ENCODE measurements at places on chromosomes 7 and 10. TPM values are rescaled to one million over a fixed set of nuclear protein-coding genes. Genes with fewer than 3 reads are reported as not detected.

TAS2R41 gene
- total RNA-seq: not detected

PNLIPRP2 gene
- total RNA-seq: not detected

CPA2 gene
- total RNA-seq: not detected

PDGFA gene
- 26.0 TPM for total RNA-seq

SLC13A1 gene
- total RNA-seq: not detected

ELN gene
- 51.6 TPM for total RNA-seq

LRRC18 gene
- total RNA-seq: not detected

MUC12 gene
- total RNA-seq: 0.30 TPM

SPACDR gene
- 0.88 TPM for total RNA-seq

- DNase-seq: no peak
- no peaks in the 10 kb centered on the region for H3K36me3 ChIP-seq
- no peak overlapping the region for H3K4me3 ChIP-seq
- peaks cover 31% of the 10 kb centered on the region for H3K27me3 ChIP-seq
- H3K27ac ChIP-seq: no peak overlapping the region
- H3K4me1 ChIP-seq: no peaks in the 10 kb centered on the region
Observed at GRCh38 chr7:4484545-4484944, 197.6 kb upstream of the FOXK1 start.

- H3K27ac ChIP-seq: no peak overlapping the region
- H3K4me1 ChIP-seq: no peaks in the 10 kb centered on the region
- no peak overlapping the region for H3K4me3 ChIP-seq
- DNase-seq: no peak
Observed at GRCh38 chr10:77363210-77363609, 274.4 kb downstream of the KCNMA1 start.

DNA sequence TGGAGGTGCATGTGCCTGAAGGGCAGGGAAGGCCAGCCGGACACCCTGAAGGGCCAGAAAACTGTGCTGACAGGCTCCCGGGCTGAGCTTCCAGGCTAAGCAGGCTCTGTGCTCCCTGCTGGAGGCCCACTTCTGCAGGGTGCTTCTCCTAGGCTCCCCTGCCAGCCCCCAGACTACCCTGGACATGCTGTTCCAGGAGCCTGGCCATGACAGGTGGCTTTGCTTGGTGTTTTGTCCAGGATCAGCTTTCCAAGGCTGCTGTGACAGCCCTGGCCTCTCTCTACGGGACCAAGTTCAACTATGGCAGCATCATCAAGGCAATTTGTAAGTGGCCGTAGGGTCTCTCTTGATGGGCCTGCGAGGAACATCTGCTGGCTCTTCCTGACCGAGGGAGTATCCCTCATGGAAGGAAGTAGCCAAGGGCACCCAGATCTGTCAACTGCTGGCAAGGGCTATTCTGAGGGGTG is 5.3 kb downstream of the CPA1 start:
- H3K27ac ChIP-seq: no peak overlapping the region
- no peaks in the 10 kb centered on the region for H3K36me3 ChIP-seq
- H3K4me1 ChIP-seq: no peaks in the 10 kb centered on the region
- DNase-seq: no peak

- H3K36me3 ChIP-seq: no peaks in the 10 kb centered on the region
- H3K27ac ChIP-seq: no peak overlapping the region
- H3K27me3 ChIP-seq: peaks cover 23% of the 10 kb centered on the region
- H3K4me1 ChIP-seq: no peaks in the 10 kb centered on the region
- DNase-seq: no peak
- no peak overlapping the region for H3K4me3 ChIP-seq
Observed at GRCh38 chr7:158280448-158281144, 307.0 kb downstream of the PTPRN2 start.

GRCh38 chr7:30700941-30701340 is 18.7 kb upstream of the CRHR2 start:
- H3K4me1 ChIP-seq: peaks cover 36% of the 10 kb centered on the region
- H3K27ac ChIP-seq: no peak overlapping the region
- no peak for DNase-seq

- no peak overlapping the region for H3K27ac ChIP-seq
- H3K27me3 ChIP-seq: no peaks in the 10 kb centered on the region
- peaks cover 12% of the 10 kb centered on the region for H3K4me1 ChIP-seq
- no peak overlapping the region for H3K4me3 ChIP-seq
- DNase-seq: no peak
Observed at GRCh38 chr7:121053219-121053618, 64.7 kb downstream of the CPED1 start.

DNA sequence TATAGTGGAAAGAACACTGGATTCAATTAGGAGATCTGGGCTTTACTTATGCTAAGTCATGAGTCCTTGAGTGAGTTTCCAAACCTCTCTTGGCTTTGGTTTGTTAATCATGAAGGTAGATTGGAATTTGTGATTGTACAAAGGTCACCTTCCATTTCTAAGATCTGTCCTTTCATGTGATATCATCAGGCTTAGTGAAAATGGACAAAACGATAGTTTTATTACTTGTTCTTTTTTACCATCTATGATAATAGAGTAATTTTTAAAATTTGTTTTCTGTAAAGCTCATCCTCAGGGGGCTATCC is 309.0 kb downstream of the BICC1 start:
- no peak overlapping the region for H3K4me3 ChIP-seq
- peaks cover 44% of the 10 kb centered on the region for H3K4me1 ChIP-seq
- H3K27me3 ChIP-seq: no peaks in the 10 kb centered on the region
- H3K36me3 ChIP-seq: no peaks in the 10 kb centered on the region
- no peak for DNase-seq

DNA sequence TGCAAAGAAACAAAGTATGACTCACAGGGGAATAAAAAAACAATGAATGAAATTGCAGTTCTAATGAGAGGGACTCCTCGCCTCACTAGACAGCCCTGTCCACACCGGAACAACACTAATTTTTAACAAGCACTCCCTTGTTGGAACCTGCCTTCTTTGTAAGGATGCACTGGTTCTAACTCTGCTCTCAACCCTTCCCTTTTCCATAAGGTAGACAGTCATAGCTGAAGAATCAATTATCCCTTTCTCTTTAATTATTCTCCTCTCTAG is 65.1 kb downstream of the TSPAN12 start:
- no peaks in the 10 kb centered on the region for H3K27me3 ChIP-seq
- no peak overlapping the region for H3K27ac ChIP-seq
- H3K4me1 ChIP-seq: peaks cover 55% of the 10 kb centered on the region

GRCh38 chr10:5546891-5547680 is 22.3 kb downstream of the CALML3 start:
- DNase-seq: peak; percentile 5
- H3K36me3 ChIP-seq: no peaks in the 10 kb centered on the region
- H3K4me3 ChIP-seq: no peak overlapping the region

- H3K27ac ChIP-seq: no peak overlapping the region
- peaks cover 7% of the 10 kb centered on the region for H3K4me1 ChIP-seq
- H3K4me3 ChIP-seq: no peak overlapping the region
- H3K27me3 ChIP-seq: no peaks in the 10 kb centered on the region
Observed at GRCh38 chr10:124892031-124892430, 49.9 kb upstream of the ZRANB1 start.

- no peak for DNase-seq
- H3K27ac ChIP-seq: no peak overlapping the region
Observed at GRCh38 chr7:22350466-22351328, 6.3 kb downstream of the RAPGEF5 start.

DNA sequence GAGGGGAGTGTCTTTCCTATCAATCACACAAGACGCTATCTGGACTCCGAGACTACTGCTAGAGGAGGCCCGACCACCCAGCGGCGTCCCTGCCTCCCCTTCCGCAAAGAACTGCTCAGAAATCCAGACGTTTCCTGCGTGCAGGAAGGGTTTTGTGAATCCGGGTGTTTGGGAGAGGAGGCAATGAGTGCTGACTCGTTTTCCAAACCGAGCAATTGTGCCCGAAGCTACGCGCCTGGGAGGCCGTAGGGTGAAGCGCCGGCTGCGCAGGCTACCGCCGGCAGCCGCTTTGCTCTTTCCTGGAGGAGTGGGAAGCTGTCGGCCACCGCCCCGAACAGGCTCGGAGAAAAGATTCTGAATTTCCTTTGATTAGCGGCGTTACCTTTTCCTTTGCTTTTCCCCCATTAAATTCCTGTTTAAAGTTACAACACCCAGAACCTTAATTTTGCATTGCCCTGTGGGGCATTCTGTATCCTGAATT is 5.3 kb downstream of the VAX1 start:
- no peaks in the 10 kb centered on the region for H3K36me3 ChIP-seq
- peaks cover 99% of the 10 kb centered on the region for H3K27me3 ChIP-seq
- no peak overlapping the region for H3K27ac ChIP-seq
- H3K4me3 ChIP-seq: peak overlapping the region; percentile 47

GRCh38 chr10:68047554-68048327 is 27.3 kb downstream of the HERC4 start:
- H3K4me3 ChIP-seq: no peak overlapping the region
- no peak for DNase-seq
- H3K27ac ChIP-seq: no peak overlapping the region

DNA sequence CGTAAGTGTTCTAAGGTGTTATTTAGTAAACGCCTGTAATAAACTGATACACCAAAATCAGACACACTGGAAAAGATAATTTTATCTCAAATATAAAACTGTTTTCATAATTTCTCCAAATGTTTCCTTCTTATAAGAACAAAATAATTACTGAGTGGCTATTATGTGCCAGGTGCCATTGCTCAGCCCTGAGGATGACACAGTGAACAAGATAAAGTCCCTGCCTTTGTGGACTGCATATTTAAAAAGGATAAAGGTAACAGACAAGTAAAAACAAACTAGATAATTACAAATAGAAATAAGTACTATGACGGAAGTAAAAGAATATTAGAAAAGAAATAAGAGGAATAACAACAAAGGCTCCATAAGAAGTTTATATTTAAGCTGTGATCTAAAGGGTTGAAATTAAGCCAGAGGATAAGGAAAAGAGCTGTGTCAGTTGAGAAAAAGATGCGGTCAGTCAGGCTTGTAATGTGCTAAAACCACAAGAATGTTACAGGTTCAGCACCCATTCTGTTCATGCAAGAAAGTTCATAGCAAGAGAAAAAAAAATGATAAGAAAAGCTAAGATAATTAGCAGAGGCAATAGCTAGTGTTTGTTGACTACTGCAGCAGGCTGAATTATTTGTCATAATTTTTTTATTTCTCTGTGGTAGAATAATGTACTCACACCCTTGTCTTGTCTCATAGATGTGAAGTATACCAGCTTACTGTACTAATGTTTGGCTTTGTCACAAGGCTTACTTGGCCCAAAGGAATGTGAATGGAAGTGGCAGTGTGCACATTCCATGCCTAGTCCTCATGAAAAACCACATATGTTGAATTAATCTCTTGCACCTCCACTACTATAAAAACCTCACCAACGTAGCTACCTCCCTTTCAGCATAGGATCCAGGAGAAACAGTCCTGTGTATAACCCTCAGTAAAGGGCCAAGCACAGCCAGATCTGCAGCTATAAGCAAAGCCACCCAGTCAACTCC is 75.1 kb downstream of the CRPPA start:
- peaks cover 32% of the 10 kb centered on the region for H3K4me1 ChIP-seq
- H3K4me3 ChIP-seq: no peak overlapping the region
- no peak for DNase-seq
- H3K27me3 ChIP-seq: no peaks in the 10 kb centered on the region
- no peak overlapping the region for H3K27ac ChIP-seq
